ENCODE measurements at places on chromosomes 6 and 20.

- DNase-seq, result no peak
Observed at GRCh38 chr20:63642527-63643247, 10.5 kb downstream of the STMN3 start.

DNA sequence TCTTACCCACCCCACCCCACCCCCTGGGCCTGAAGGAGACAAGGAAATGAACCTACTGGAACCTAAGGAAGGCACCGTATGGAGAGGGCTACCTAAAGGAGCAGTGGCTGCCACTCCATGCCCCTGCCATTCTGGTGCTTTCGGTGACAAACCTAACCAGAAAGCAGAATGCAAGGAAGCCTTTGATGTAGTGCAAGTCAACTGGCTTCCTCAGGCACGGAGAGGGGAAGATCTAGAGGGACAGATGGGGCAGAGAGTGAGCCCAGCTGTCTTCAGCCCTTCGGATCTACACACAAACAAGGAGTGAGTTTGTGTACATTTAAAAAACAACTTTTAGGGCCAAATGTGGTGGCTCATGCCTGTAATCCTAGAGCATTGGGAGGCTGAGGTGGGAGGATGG is 39.5 kb downstream of the PPP1R16B start:
- DNase-seq, result no peak

GRCh38 chr6:63824722-63825121 is 189.1 kb downstream of the PHF3 start:
- DNase-seq, result no peak

DNA sequence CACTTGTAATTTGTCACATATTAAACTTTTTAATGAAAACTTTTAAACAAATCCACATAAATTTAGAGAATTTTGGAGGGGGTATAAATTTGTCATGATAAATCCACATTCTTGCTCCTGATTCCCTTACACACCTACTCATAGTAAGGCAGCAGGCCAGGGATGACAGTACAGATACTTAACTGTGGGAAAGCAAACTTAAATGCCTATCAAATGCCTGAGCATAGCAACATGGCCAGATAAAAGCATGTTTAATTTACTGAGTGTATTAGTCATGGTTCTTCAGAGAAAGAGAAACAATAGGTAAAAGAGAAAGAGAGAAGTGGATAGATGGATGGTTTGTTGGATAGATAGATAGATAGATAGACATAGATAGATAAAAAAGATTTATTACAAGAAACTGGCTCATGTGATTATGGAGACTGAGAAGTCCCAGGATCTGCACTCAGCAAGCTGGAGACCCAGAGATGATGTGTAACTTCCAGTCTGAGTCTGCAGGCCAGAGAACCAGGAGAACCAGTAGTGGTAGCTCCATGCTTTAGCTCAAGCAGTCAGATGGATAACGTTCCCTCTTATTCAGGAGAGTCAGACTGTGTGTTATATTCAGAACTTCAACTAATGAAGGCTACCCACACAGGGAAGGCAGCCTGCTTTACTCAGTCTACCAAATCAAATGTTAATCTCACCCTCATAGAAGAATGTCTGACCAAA is 15.9 kb upstream of the ADGRF1 start:
- DNase-seq, result no peak

DNA sequence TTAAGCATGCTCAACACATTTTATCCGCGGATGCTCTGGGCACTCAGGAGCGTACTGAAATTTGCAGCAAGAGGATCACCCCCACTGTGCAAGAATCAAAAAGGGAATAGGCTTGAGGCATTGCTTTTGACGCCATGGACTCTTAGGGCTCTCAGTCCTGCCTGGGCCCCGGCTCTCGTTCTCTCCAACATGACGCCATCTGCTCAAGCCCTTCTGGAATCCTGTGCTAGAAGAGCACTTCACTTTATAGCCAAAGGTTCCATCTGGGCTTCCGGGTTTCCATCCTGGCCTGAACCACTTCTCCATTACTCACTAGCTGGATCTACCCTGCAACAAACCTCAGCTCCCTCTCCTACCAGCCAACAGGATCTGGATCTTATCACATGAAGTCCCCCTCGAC is 105.3 kb downstream of the FOXF2 start:
- DNase-seq, result no peak

- no peak for DNase-seq
Observed at GRCh38 chr6:150617496-150618460, 18.1 kb downstream of the PLEKHG1 start.

- no peak for DNase-seq
Observed at GRCh38 chr20:55166063-55166462, 690.7 kb downstream of the DOK5 start.

DNA sequence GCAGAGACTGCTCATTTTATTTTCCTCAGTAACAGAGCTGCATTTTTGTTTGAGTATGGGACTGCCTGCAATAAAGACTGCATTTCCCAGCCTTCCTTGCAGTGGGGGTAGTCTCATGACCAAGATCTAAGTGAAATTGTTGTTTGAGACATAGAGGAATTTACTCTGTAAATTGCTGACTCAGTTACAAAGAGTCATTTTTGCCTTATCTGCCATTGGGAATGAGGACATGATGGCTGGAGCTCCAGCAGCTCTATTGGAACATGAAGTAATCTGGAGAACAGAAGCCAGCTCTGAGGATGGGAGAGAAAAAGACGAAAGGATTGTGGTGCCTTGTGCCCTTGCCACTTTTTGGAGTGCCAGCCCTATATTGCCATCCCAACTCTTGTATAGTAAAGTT is 2.1 kb upstream of the CST11 start:
- DNase-seq, result no peak

DNA sequence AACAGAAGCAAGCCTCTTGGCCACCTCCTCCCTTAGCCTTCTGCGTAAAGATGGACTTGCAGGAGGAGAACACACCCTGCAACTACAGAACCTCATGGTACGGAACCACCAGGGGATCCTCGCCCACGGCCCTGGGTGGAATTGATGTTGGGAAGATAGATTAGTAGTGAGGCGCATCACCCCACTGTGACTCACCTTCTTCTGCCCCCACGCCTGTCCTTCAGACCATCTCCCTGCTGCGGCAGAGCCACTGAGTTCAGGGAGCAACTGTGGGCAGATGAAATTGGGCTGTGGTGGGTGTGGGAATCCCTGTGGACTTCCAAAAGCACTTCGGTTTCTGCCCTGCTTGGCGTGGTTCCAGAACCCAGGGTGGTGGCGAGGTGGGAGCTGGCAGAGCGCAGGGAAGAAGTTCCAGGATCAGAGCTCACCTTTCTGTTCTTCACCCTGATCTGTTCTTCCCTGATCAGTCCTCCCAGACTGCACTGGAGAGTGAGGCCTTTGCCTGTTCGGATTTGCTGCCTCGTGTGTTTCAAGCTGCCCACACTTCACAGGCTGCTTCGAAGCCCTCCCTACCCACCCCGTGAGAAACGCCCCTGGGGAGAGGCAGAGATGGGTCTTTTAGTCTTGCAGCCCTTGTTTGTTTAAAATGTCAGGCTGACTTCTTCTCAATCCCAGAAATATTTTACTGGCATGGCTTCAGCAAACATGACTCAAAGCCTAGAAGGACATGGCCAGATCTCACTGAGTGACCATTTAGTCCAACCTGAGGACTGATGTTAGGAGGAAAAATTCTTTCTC is 92.8 kb upstream of the MLN start:
- no peak for DNase-seq

DNA sequence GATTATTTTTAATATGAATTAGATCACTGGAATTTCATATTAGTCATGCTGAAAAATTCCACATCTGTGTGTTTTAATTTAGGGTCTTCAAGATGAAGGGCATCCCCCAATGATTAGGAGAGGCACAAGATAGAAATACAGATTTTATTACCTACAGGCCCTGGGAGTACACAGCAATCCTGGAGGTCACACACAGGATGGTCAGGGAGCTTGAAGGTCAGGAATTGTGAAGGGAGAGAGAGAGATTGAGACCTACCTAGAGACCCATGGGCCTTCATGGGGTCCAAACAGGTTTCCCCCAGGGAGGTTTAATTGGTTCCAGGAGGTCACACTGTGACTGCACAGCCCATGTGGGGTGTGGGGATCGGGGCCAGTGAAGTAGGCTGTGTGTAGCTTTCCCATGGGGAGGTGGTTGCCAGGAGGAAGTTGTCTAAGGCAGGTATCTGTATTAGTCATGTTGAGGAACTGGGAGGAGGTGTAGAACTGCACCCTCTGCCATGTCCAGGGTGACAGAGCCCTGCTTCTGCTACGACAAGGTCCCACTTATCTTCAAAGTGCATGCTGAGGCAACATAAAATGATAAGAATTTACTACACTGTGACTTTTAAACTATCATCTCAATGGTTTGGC is 18.3 kb downstream of the SNX9 start:
- no peak for DNase-seq

DNA sequence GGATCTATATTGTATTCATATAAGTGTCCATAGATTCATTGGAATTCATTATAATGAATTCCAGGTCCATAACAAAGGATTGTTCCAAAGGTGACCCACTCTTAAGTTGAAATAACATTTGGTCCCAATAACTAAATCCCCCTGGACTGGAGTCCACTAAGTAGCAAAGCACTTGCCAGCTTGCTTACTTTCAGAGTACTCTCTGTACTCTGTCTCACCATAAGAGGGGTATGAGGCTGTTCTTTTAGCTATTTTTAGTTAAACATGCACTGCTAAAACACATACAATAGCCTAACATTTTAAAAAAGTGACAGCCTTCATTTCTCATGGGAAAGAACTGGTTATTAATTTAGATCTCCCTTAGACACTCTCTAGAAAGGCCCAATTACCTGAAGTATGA is 16.7 kb upstream of the ARHGAP18 start:
- no peak for DNase-seq

GRCh38 chr6:155970876-155971708 is 515.5 kb upstream of the NOX3 start:
- no peak for DNase-seq

- DNase-seq, result peak; percentile 66
Observed at GRCh38 chr20:63750807-63751470, 11.4 kb downstream of the SLC2A4RG start.

Data from stimulated activated naive CD8-positive, alpha-beta T cell treated with anti-CD3 and anti-CD28 coated beads, Interleukin-15, amount 100 ng/mL, for 72 hours (primary cell).